Astrocyte (in vitro differentiated cells and primary cell): ENCODE measurements at places on chromosomes 1 and 21. TPM values are rescaled to one million over a fixed set of nuclear protein-coding genes. Genes with fewer than 3 reads are reported as not detected.
A peak's percentile ranks its signal among the peaks of the same experiment; 100 is the strongest.

KIF17 gene
- 2.2 and 2.3 TPM in 2 replicates for total RNA-seq

HLX gene
- total RNA-seq, result 1.4 and 2.1 TPM in 2 replicates

ATP1A4 gene
- total RNA-seq, result not detected in 2 replicates

DMBX1 gene
- total RNA-seq, result 0.07 and 0.29 TPM in 2 replicates

KRTAP19-5 gene
- total RNA-seq, result not detected in 2 replicates

DNA sequence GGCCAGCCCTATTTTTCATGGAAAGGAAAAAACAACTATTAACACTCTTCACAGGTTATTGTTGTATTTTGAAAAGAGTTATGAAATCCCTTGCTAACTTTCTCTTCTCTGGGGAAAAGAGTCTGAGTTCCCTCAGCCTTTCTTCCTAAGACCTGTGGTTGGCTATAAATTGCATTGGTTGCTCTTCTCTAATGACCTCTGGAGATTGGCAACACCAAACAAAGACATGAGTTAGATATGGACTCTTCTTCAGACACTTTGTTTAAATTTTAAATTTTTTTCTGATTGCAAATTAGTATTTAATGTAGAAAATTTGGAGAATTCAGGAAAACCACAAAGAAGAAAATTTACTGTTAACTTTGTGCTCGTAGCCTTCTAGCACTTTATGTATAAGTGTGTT is 275.7 kb downstream of the PBX1 start:
- peak; percentile 9 for DNase-seq

- no peak for DNase-seq
Measured at GRCh38 chr1:89201106-89201794, 2.5 kb upstream of the GBP4 start.

DNA sequence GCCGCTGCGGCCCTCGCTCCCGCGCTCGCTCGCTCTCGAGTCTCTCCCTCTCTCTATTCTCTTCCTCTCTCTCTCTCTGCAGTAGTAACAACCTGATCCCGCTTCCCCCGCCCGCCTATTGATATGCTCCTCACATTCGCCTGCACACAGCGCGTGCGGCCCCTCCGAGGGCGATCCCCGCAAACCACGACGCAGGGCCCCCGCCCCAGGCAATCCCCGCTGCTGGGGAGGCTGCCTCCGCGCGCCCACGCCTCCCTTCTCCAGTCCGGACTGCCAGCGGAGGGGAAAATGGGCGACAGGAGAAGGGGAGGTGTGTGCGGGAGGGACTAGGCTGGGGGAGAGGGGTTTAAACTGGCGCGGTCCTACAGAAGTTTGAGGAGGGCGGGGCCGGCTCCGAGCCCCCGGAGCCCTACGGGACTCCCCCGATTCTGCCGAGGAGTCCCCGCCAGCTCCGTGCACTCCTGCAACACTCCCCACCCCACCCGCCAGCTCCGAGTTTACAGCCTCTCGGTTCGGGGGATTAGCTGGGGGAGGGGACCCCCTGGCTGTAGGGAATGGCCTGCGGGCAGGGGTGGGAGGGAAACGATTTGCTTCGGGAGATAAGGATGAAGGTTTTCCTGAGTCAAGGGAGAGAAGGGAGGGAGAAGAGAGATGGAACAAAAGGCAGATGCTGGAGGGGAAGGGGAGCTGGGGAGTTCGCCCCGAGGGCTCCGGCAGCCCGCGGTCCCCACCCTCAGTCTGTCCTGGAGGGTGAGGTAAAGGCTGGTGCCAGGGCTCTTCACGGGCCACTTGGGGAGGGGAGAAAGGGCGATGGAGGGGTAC is 66.6 kb downstream of the SYT2 start:
- DNase-seq, result no peak

DNA sequence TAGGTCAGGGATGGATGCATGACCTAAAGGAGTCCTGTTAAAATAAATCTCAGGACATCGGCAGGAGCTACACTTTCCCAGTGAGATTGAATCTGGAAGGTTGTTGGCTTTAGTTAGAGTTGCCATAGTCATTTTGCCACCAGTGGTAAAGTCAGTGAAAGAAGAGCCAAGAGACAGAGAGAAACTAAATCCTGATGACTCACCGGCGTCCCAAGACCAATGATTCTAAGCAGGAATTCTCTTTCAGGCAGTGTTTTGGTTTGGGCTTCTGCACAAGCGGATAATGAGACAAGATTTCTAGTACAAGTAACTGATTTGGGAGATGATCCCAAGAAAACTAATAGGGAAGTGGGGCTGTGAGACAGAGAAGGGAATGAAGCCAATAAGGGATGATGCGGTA is 88.8 kb upstream of the ETS2 start:
- peak; percentile 31 for DNase-seq

GRCh38 chr1:151367658-151368392 is 4.7 kb downstream of the SELENBP1 start:
- no peak for DNase-seq

GRCh38 chr1:168000656-168001055 is 63.8 kb upstream of the MPC2 start:
- DNase-seq, result no peak

DNA sequence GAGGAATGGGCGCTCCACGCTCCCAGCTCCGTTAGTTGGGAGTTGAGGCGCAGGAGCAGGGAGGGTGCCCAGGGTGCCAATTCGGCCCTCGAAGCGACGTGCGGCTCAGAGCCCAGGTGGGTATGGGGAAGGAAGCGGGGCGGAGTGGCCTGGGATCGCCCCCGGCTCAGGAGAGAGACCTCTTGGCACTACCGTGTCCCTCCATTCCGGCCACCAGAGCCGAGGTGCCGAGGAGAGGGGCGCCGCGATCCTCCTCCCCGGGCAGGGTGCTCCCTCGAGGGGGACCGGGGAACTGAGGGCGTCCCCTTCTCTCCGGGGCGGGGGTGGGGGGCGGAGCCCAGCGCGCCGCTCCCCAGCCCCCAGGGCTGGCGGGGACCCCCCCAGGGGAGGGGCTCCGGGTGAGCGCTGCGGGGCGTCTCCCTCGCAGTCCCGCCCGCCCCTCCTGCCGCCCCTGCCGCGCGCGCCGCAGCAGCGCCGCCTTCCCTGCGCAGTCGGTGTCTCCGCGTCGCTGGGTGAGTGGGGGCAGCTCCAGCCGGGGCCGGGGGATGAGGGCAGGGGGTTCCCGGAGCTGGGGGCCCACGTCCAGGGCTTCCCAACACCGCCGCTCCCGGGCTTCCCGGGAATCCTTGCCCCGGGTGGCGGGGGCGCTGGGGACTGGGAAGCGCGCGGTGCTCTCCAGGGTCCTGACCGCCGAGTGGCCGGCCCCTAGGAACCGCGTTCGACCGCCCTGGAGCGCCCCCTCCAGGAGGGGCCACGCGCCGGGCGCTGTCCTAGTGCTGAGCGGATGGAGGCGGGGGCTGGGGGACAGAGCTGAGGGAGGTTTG is at the start of gene HPCA:
TSS of gene HPCA (plus strand) at position 488 of the 824 bp plus-strand sequence. CDS start 2,408 bp downstream, outside the sequence.
- no peak for DNase-seq

DNA sequence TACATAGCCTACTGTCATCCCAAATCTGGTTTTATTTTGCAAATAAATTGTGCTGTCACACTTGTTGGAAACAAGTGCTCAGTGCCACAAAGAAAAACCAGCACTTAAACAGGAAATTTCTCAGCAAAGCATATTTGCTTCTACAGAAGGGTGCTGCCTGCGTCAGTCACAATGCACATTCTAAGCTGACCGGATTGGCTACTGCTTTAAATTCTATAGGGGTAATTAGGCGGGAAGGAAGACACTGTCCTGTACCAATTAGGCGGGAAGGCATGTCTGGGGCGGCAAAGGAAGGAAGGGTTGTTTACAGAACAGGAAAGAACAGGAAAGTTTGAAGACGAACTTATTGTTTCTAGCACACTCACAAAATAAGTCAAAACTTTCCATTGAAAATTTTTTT is 2.8 kb downstream of the IFI16 start:
- DNase-seq, result peak; percentile 22

DNA sequence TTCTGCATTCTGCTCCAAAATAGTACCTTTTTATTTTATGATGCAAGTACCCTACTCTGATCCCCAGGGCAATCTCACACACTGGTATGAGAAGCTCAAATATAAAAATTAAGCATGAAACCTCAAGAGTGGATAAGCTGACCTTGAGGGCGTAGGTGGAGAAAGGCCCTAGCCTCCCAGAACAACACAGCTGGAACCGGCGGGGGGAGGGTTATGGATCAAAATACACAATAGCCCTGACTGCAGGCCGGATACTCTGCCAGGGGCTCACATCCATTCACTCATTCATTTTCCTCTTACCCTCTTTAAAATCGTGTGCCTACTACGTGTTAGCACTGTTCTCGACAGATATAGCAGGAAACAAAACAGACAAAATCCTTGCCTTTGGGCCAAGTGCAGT is 32.8 kb upstream of the ECE1 start:
- DNase-seq, result peak; percentile 38

DNA sequence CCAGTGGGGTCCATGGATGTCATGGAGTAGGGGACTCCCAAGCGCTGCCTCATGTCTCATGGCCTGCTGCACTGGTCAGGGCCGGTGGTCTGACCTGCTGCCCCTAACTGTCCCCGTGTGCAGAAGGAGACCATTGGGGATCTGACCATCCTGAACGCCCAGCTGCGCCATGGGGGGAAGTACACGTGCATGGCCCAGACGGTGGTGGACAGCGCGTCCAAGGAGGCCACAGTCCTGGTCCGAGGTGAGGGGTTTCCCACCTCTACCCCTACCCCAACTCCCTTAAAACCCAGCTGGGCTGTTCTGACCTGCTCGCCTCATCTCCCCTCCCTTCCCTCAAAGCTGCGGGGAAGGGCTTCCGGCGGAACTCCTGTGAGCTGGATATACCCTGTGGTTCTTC is 18.6 kb downstream of the TMEM81 start:
- no peak for DNase-seq

DNA sequence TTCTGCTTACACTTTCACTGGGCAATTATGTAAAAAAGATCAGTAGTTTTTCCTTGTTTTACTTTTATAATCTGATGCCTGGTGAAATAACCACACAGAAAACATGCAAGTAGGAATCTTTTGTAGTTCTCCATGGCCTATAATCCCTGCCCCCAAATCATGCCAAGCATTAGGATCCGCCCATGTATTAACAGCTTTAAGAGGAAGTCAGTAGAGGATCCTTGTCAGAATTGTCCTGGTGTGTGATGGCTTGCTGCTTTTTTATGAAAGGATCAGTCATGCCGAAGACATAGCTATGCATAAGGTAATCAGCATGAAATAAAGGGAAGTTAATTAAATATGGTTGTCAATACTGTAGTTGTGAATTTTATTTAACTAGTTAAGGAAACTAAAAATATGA is 20.0 kb downstream of the ADGRL2 start:
- DNase-seq, result no peak

GRCh38 chr1:70509996-70510876 is 99.2 kb downstream of the CTH start:
- DNase-seq, result peak; percentile 87

GRCh38 chr1:177824508-177824982 is 145.3 kb downstream of the SEC16B start:
- no peak for DNase-seq

- DNase-seq, result no peak
Measured at GRCh38 chr1:11358984-11359383, 86.0 kb downstream of the UBIAD1 start.

DNA sequence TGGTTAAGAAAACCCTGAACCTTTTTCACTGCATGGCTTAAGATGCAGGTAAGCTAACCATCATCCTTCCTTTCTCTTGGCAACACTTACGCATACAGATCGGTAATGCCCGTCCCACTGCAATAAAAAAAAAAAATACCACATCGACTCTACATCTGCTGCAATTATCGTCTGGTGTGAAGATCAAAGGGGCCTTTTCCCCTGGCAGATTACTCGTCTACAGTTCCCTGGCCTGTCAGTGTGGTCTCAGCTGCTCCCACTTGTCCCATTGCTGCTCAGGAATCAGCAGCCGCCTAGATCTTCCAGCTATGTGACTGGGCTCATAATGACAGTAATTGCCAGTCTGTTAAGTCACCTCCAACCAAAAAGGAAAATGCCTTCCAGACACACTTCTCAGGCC is 133.1 kb downstream of the SETD4 start:
- no peak for DNase-seq

DNA sequence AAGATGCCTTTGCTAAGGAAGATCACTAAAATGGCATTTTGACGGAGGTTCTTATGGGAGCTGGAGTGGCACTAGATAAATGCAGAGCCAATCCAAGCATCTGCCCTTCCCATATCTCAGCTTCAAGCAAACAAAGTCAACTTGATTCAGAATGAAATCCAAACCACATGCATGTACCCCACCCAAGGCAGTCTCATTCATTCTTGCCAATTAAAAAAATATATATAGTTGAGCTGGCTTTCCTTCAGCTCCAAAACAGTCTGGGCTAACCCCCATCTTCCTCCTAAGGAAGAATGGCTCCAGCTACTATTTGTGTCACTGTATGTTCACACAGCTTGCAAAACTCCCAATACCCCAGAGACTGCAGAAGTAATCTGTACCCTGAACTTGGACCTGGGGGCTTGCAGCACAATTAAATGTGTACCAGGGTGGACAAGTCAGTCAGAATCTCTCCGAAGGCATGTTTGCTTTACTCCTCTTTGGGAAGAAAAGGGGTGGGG is 35.4 kb downstream of the GPR3 start:
- DNase-seq, result no peak
